Activated naive CD4-positive, alpha-beta T cell treated with Interleukin-2 at 50 U/mL for 16 hours (primary cell): ENCODE measurements at places on chromosomes 5 and 9.
A peak's percentile ranks its signal among the peaks of the same experiment; 100 is the strongest.

GRCh38 chr5:88765798-88766197, 117.2 kb downstream of the MEF2C start:
- no peak for DNase-seq

GRCh38 chr9:112849363-112849922, 41.2 kb downstream of the SLC46A2 start:
- DNase-seq: no peak

DNA sequence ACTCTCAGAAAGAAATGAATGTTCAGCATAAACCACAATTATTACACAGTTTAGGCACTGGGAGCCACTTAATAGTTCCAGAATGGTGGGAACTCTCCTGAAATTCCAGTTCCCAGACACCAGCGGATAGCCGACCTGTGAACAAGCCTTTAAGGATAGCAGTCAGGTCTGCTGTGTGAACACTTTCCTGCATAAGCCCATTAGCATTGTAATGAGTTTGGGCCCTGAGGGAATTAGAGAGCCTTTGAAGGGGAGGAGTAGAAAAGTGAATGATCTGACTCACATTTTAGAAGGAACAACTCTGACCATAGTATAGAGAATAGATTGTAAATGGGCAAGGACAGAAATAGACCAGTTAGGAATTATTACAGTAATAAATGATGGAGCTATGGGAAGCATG, 189.1 kb downstream of the ADGRV1 start:
- no peak for DNase-seq

DNA sequence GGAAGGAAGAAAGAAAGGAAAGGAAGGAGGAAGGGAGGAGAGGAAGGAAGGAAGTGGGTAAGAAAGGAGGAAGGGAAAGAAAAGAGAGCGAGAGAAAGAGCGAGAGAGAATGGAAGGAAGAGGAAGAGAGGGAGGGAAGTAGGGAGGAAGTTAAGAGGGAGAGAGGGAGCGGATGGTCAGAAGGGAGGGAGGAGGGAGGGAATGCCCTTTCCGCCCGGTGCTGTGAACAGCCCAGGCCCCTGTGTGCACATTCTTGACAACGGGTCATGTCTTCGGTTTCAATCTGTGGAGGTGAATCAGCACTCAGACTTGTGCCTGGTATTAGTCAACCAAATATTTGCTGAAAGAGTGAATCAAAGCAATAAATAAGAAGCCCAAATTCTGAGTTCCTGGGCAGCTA, 39.2 kb downstream of the PRUNE2 start:
- DNase-seq: no peak

DNA sequence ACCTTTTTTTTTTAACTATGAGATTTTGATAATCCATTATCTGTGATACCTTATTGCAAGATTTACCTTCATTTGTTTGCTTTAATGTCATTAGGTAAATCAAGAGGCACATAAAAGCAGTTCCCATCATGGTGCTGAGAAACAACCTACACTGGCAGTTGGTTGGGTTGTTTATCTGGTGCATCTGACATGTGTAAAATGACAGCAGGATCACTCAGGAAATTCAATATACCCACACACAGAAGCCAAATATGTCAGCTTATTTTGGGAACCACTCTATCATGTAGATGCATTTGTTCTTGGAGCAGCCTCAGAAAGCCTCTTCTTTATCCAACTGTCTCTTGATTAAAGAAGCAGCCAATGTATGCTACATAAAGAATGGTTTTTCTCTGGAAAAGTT, 7.8 kb upstream of the CCDC192 start:
- DNase-seq: no peak

- no peak for DNase-seq
These were observed 71.3 kb downstream of the FRMD3 start for GRCh38 chr9:83466877-83467276.

- DNase-seq: no peak
These were observed 213.0 kb downstream of the SMARCA2 start for GRCh38 chr9:2228132-2228531.

- no peak for DNase-seq
These were observed 10.8 kb downstream of the FBXO38 start for GRCh38 chr5:148394587-148395019.

DNA sequence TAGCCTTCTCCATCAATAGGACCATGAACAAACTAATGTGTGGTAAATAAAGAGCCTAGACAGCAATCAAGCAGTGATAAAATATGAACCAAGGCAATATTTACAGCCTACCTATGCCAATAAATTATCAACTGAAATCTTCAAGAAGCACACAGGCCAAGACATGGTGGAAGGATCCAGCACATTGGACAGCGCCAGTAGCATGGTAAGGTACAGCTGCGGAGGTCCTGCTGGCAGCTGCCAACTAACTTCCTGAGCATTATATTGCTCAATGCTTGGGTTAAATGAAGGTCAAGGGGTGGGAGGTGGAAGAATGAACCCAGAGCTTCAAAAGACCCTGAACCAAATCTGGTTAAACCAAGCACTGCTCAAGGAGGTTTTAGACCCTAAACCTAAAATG, 16.5 kb upstream of the SPDL1 start:
- no peak for DNase-seq

- DNase-seq: no peak
These were observed 12.3 kb upstream of the ADGRV1 start for GRCh38 chr5:90546216-90546837.

- DNase-seq: no peak
These were observed 256.5 kb upstream of the FBXL7 start for GRCh38 chr5:15243301-15244020.

DNA sequence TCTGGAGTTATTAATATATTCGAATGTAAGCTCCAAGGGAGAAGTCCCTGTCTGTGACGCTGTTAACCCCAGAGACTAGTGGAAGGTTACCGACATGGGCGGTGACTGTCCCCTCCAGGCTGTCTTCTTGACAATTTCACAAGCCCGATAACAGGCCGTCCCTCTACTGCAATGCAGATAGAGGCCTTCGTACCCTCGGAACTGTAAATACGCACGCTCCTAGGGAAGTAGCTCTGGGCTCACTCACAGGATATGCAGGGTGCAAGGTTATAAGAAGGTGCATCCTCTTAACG, 680 bp upstream of the RFK start:
- peak; percentile 49 for DNase-seq

- DNase-seq: no peak
These were observed 68.4 kb downstream of the TTC39B start for GRCh38 chr9:15238646-15239045.

DNA sequence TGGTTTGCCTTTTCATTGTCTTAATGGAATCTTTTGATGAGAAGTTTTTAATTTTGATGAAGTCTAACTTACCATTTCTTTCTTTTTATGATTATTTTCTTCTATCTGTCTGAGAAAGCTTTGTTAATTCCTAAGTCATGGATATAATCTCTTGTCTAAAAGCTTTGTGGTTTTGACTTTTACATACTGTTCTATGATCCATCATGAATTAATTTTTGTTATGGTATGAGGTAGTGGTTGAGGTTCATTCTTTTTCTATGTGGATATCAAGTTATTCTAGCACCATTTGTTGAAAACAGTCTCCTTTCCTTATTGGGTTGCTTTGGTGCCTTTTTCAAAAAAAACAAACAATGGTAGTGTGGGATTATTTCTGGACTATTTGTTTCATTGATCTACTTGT, 20.4 kb downstream of the FBXO10 start:
- no peak for DNase-seq

DNA sequence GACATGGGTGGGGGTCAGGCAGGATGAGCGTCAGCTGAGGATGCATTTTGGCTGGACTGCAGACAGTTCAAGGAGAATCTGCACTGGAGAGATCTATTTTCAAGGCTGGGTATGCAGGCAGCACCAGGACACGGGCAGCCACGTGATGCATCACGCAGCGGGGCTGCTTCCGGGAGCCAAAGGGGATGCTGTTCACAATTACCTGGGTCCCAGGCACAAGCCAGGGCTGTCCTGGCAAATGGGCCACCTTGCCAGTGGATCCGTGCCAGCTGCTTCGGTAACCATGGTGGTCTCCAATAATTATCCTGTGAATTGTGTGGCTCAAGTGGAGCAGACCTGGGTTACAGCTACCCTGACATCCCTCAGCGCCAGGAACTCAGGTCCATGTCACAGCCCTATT, 17.5 kb downstream of the DBH start:
- no peak for DNase-seq

- peak; percentile 74 for DNase-seq
These were observed 39.0 kb downstream of the SMARCA2 start for GRCh38 chr9:2053883-2054845.

DNA sequence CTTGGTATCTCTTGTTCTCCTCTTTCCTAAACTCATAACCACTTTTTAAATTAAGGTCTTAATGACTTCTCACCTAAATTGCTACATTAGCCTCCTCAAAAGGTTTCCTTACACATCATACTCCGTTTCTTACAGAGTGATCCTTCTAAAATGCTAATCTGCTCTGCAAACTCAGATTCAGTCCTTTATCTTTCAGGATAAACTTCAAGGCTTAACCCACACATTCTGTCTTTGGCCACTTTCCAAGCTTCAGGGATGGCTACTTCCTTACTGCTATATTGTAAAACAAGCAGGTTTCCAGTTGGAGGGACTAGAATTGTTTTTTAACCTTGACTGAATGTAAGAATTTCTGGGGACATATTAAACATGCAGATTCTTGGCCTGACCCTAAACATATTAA, 105.5 kb upstream of the CHD1 start:
- no peak for DNase-seq

DNA sequence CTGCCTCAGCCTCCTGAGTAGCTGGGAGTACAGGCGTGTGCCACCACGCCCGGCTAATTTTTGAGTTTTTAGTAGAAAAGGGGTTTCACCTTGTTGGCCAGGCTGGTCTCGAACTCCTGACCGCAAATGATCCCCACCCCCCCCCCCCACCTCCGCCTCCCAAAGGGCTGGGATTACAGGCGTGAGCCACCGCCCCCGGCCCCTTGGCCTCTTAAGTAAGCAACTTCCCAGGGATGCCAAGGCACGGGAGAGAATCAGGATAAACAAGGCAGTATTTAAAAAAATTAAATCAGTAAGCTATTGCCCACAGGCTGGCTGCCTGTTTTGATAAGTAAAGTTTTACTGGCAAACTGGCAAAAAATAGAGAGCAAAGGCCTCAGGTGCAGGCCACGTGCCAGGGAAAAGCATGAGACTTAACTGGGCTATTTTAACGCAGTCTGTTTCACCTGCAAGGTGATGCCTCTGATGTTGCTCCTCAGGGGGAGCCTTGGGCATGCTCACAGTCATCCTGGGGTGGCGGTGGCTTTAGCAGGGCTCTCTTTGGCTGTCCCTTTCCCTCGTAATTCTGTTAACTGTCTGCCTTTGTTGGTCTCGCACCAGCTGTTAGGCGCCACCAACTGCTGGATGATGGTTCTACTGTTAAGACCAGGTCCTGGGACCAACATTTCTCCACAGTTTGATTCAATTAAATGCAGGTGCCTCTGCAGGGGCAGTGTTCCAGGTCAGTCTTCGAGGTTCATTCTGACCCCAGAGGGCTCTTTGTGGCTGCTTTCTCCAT, 19.4 kb upstream of the RNF130 start:
- no peak for DNase-seq

GRCh38 chr5:65961633-65962032, 35.3 kb downstream of the ERBIN start:
- DNase-seq: no peak

GRCh38 chr5:178068293-178068692, 45.0 kb upstream of the N4BP3 start:
- DNase-seq: no peak

GRCh38 chr9:92749934-92750315, 14.7 kb downstream of the BICD2 start:
- DNase-seq: no peak

GRCh38 chr9:136312436-136312835, 8.5 kb upstream of the CCDC187 start:
- DNase-seq: peak; percentile 39

DNA sequence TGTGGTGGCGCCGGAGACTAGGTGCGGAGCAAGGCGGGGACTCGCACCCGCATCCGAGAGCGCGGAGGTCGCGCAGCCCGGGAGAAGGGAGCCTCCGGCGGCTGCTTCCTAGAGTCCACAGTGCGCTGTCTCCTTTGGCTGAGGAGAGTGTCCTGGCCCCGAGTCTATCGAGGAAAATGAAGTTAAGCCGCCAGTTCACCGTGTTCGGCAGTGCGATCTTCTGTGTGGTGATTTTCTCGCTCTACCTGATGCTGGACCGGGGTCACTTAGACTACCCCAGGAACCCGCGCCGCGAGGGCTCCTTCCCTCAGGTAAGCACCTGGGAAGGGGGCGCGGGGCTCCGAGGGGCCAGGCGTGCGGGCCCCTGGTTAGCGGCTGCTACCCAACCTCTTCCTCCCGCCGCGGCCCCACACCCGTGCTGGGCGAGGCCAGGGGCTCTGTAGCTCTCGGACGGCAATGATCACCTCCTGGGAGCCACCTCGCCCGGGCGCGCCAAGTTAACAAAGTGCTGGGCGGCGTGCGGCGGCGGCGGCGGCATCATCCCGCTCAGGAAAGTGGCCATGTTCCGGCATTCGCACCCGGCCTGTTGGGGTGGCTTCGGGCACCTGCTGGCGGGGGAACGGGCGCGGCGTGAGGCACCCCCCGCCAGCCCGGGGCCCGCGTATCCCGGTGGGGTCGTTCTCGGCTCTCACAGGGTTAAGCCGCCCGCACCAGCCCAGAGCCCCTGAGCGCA, 681 bp downstream of the MAN2A1 start:
- peak; percentile 52 for DNase-seq

- no peak for DNase-seq
These were observed 10.9 kb downstream of the CEP72 start for GRCh38 chr5:622946-623522.

- DNase-seq: no peak
These were observed 1640.2 kb upstream of the WWC1 start for GRCh38 chr5:166651234-166651633.

DNA sequence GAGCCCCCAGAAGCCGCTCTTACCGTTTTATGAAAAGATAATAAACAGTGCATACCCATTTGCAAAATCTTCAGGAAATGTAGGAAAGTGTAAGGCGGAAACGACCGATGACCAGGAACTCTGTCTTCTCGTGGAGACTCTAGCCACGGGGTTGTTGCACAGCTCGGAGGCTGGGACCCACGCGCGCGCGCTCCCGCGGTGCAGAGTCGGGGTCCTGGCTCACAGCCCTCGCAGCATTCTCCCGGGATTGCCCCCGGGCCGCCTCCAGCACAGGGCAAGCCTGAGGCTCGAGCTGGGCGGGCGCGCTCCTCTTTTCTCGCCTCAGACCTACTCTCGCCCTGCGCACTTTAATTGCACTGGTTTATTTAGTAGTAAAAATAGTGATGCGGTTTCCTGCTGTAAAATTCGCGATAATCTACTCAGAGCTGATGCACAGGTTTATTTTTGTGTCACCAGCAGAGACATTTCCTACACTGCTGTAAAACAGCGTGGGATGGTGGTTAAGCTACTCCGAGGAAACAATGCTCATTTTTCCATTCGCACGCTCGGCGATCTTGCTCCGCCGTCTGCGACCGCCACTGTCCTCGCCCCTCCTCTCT, 15.5 kb downstream of the TRIM7 start:
- peak; percentile 73 for DNase-seq
